Right lung (tissue), 10 donors: ENCODE measurements at places on chromosomes 2 and 18. TPM values are rescaled to one million over a fixed set of nuclear protein-coding genes. Genes with fewer than 3 reads are reported as not detected.

- DNase-seq, result no peak
These were observed 136.7 kb upstream of the CXCR4 start for GRCh38 chr2:136254681-136255080.

The C2orf74 gene
- 20.3 TPM for polyA plus RNA-seq

DNA sequence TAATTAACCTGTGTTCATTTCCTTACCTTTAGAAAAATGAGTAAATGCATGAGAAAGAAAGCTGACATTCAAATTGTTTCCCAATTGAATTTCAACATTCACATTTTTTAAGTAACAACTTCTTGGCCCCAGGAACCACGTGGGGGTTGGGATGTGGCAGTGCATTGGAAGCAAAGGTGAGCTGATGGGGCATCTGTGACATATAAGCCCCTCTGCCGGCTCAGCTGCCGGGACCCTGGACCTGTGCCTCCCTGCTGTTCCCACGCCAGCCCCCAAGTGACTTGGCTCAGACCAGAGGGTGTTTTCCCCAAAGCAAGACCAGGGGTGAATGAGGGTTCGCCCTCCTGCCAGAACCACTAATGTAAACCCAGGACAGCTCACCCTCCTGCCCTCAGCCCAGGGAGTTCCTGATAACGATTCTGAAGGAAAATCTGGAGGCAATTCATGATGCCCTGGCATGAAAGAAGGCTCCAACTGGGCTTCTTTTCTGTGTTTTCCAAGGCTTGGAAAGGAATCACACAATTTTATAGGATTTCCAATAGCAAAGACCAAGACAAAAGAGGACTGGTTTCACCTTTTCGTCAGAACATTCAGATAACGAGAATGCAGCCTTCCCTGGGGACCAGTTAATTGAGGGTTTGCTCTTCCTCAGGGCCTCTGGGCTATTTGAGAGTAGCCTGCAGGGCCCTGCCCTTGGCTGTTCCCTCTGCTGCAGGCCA, 193.2 kb upstream of the TWIST2 start:
- DNase-seq, result no peak

- no peak for DNase-seq
These were observed 11.6 kb upstream of the DYNC2LI1 start for GRCh38 chr2:43762286-43762685.

DNA sequence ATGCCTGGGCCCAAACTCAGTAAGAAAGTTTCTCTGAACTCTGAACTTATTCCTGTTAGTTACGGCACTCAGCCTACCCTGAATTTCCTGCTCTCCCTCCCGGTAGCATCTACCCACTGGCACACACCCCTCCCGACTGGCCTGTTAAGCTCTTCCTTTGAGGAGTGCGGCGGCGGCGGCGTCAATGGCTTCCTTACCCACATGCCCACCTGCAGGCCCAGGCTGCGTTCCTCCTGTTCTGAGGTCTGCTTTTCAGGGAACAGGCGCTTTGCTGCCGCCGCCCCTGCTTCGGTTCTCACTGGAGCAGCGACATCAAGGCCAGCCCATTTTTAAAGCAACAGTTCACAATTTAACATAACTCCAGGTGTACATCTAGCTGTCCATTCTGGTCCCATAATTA, 432.4 kb downstream of the DCDC2C start:
- DNase-seq, result no peak

DNA sequence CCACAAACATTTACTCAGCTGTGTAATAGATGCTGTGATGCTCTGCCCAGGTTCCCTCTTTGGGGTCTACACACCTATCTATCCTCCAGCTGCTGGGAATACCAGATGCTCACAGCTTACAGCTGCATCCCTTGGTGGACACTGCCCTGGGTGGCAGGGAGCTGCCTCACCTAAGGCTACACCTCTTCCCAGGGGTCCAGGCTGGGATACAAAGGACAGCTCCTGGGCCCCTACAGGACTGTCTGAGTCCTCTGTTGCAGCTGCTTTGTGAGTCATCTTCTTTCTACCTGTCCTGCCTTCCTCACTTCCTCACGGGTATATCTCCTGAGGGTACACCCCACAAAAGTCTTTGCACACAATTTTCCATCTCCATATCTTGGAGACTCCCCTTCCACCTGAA, 27.6 kb downstream of the THNSL2 start:
- DNase-seq, result no peak

- no peak for DNase-seq
These were observed 20.5 kb downstream of the KIAA1328 start for GRCh38 chr18:36849288-36850006.

DNA sequence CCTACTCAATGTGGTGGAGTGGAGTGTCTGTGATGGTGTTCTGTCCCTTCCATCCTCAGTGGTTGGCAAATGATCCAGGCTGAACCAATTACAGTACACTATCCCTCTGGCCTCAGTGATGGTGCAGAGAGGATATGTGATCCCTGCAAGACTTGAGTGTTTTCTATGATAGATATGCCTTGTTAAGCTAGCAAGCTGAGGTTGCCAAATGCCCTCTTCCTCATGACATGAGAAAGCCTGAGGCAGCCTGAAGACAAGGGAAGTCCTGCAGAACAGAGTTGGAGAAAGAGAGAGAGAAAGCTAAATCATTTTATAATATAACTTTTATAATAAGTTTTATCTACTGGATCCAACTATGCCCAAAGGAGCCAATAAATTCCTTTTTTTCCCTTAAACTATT, 41.6 kb upstream of the GORASP2 start:
- no peak for DNase-seq

- no peak for DNase-seq
These were observed 161.1 kb downstream of the LTBP1 start for GRCh38 chr2:33107690-33108482.

DNA sequence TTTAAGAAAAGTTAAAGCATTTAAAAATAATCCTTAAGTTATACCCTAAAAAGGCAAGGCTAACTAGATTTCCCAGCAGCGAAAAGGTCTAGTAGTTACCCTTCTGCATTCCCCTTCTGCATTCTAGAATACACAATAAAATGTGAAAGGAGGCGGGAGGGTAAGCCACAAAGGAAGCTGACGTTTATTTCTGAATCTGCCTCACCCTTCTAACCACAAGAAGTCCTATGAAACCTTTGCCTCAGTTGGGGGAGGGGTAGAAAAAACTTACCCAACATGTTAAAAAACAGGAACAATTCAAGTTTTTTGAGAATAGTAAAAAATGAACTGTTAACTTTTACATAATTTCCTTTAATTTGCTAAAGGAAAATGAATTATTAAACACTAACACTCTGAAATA, 11.3 kb downstream of the STK17B start:
- peak; percentile 26 for DNase-seq

- DNase-seq, result no peak
These were observed 76.1 kb downstream of the SMIM21 start for GRCh38 chr18:75351409-75351808.

The GPAT2 gene
- 2.4 TPM for polyA plus RNA-seq

The HRH4 gene
- polyA plus RNA-seq, result 0.08 TPM

DNA sequence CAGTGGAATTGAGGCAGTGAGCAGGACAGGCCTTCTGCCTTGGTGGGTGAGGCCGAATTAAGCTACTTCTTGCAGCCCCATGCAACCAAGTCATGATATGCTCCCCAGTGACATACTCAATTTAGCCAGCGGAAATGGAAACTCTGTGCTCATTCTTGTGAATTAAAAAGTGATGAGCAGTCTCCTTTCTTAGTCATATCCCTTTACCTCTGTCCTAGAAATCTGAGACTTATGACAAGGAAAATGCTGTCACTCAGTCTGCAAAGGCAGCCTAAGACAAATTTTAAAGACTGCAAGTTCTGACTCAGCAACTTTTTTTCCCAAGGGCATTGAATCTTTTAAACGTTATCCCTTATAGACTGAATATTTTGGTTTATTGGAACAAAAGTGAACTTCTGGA, 218.2 kb downstream of the SH3BP4 start:
- DNase-seq, result no peak

DNA sequence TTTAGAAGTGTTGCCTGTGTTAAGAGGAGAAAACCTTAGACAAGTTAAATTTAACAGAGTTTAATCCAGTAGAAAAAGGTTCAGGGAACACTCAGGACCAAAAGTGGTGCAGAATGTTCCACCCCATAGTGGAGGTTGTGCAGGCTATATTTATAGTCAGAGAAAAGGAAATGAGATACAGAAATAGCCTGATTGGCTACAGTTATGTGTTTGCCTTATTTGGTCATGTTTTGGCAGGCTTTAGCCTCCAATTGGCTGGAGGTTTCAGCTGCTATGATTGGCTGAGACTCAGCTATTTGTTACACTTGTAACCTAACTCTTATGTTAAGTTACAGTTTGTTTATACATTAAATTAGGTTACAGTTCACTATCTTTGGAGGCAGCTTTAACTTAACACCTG, 4.2 kb downstream of the STAMBP start:
- no peak for DNase-seq

The SCYGR4 gene
- polyA plus RNA-seq, result 0.10 TPM

GRCh38 chr2:65297544-65297943, 69.9 kb downstream of the ACTR2 start:
- DNase-seq, result no peak

GRCh38 chr18:56445422-56445821, 193.0 kb downstream of the TXNL1 start:
- DNase-seq, result no peak

DNA sequence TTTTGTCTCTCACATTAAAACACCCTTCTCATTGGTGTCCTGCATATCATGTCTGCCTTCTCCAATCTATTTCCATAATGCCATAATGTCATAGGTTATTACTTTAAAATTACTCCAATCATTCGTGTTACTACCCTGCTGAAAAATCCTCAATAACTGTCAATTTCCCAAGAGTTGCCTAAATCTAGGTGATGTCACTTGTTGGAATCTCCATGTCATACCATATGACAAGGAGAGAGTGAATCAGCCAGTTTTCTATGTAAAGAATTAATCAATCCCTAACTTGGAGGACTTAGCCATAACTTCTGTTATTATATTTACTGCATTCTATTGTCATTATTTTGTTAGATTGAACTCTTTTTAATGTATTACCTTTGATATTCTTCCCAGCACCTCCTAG, 62.5 kb downstream of the PHLPP1 start:
- DNase-seq, result no peak

- no peak for DNase-seq
These were observed 75.8 kb downstream of the ACTR3 start for GRCh38 chr2:113965644-113966043.

- DNase-seq, result no peak
These were observed 677 bp upstream of the SMAD4 start for GRCh38 chr18:51029378-51029693.

DNA sequence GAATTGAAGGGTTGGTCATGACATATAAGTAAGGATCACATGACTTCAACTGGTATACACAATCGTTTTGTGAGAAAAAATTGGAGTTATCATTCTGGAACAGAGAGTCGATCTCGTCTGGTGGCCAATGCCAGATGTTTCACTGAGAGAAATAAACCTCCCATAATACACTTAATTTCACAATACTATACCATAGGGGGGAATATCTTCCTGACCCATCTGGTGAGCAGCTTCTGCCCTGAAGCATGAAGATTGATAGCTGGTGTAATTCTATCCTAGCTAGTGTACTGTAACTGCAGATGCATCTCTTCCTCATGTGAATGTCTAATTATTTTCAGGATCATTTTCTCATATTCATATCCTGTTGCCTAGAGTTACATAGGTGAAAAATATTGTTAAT, 15.7 kb upstream of the CDH7 start:
- DNase-seq, result no peak

DNA sequence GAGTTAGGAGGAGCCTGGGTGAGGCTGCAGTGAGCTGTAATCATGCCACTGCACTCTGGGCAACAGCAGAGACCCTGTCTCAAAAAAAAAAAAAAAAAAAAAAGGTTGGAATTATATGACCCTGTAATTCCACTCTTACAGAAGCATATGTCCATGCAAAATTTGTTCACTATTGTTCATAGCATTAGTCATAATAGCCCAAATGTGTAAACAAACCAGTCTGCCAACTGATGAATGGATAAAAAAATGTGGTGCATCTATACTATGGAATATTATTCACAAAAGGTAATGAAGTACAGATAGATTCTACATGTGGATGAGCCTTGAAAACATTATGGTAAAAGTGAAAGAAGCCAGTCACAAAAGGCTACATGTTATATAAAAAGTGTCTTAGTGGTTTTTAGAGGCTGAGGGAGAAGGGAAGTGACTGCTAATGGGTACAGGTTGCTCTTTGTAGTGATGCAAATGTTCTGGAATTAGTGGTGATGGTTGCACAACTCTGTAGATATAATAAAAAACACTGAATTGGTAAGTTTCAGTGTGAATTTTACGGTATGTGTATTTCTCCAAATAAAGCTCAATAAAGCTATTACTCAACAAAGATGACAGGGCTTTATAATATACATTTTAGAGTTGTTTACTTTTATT, 9.4 kb downstream of the COA5 start:
- DNase-seq, result no peak

DNA sequence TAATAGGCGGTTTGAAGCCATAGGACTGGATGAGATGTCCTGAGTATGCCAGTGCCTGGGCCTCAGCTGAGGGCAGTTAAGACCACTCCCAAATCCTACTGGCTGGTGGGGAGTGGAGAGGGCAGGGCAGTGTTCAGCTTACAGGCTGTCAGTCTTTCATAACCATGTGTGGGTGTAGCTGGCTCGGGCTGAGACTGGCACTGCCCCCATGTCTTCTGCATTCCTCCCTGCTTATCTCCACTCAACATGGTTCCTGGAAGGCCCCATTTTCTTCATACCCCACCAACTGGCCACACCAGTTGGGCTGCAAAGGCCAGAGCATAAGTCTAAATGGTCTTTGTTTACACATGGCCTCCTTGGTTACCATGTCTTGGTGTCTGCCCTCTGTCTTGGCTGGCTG, 17.2 kb upstream of the IL37 start:
- no peak for DNase-seq
